ENCODE measurements at places on chromosomes 7 and 10. TPM values are rescaled to one million over a fixed set of nuclear protein-coding genes. Genes with fewer than 3 reads are reported as not detected.

SYCE1 gene
- total RNA-seq, result 0.19 TPM

CYP3A5 gene
- total RNA-seq, result under 0.01 TPM

FGFR2 gene
- 0.19 TPM for total RNA-seq

OPN4 gene
- total RNA-seq, result not detected

OPN1SW gene
- total RNA-seq, result not detected

DRGX gene
- total RNA-seq, result not detected

CYP2C19 gene
- total RNA-seq, result not detected

ACHE gene
- total RNA-seq, result under 0.01 TPM

EXOC6 gene
- total RNA-seq, result 21.4 TPM

MYOF gene
- 231 TPM for total RNA-seq

SCD gene
- 96.7 TPM for total RNA-seq

VWDE gene
- 0.19 TPM for total RNA-seq

GAD2 gene
- not detected for total RNA-seq

MACROH2A2 gene
- 2.9 TPM for total RNA-seq

TSPAN14 gene
- 76.3 TPM for total RNA-seq

AGMO gene
- total RNA-seq, result 6.2 TPM

ACTL6B gene
- total RNA-seq, result not detected

IGF2BP3 gene
- total RNA-seq, result 20.3 TPM

TCAF2 gene
- total RNA-seq, result 6.5 TPM

CALHM1 gene
- total RNA-seq, result not detected

Data from regular cardiac myocyte (primary cell).